A375 (cell line): ENCODE measurements at places on chromosomes 2 and 18. TPM values are rescaled to one million over a fixed set of nuclear protein-coding genes. Genes with fewer than 3 reads are reported as not detected.

The SLC5A7 gene
- 0.05 TPM in 1 of 2 replicates, not detected in the other for total RNA-seq

The AMER3 gene
- not detected in 2 replicates for total RNA-seq

The XIRP2 gene
- 0.08 TPM in 1 of 2 replicates, not detected in the other for total RNA-seq

The UGT1A10 gene
- total RNA-seq: not detected in 2 replicates

The RAB6D gene
- not detected in 2 replicates for total RNA-seq

The CCDC85A gene
- 0.08 TPM in 1 of 2 replicates, not detected in the other for total RNA-seq

The GREB1L gene
- 2.2 and 3.6 TPM in 2 replicates for total RNA-seq

The CRYGD gene
- not detected in 2 replicates for total RNA-seq

The TMEM37 gene
- not detected in 2 replicates for total RNA-seq

The FLACC1 gene
- 0.68 and 1.1 TPM in 2 replicates for total RNA-seq

The FEV gene
- total RNA-seq: not detected in 2 replicates
